ENCODE measurements at places on chromosomes 2 and 18.
A peak's percentile ranks its signal among the peaks of the same experiment; 100 is the strongest.

- no peak for DNase-seq
These were observed 47.0 kb downstream of the CHRNA1 start for GRCh38 chr2:174717273-174717672.

GRCh38 chr2:132597831-132598230, 72.2 kb downstream of the LYPD1 start:
- DNase-seq = no peak

DNA sequence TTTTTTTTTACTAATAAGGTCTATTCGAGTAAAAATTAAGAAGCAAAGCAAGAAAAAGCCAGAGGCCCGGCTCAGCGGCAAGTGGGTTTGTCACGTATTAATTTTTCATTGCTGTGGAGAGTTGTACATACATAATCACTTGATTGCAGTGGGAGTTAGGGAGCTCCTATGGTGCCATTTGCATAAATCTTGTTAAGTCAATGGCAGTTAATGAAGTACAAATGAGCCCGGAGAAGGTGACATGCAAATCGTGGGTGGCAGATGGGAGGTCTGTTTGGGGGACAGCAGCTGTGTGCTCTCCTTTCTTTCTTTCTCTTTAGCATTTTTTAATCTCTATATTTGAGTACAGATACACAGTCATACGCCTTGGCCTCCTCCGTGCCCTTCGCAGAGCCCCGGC, 317.0 kb downstream of the AGAP1 start:
- DNase-seq = no peak

DNA sequence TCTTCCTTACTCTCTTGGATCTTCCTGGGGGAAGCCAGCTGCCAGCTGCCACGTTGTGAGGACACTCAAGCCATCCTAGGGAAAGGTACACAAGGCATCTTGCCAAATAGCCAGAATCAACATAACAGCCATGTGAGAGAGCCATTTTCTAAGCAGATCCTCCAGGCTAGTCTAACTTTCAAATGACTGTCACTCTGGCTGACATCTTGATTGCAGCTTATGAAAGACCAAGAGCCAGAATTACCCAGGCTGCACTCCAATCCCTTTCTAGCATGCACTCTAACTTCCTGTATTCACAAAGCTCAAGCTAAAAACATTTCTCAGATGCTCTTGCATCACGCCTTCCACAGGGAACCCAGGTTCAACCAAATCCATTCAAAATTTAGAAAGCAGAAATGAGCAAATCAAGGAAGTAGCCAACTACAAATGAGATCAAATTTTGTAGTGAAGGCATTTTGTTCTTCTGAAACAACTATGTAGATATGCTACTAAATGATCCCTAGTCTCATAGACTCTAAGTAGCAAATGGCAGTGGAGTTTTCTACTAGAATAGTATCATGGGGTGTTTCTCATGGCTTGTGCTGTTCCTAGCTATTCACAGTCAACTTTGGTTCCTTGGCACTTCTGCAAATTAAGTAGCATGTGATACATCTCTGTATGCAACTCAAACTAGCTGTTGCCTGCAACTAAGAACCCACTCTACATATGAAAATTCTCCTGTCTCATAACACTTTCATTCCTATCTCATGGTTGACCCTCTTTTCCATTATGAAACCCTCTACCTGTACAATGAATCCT, 281.9 kb downstream of the ZEB2 start:
- no peak for DNase-seq

- no peak for DNase-seq
These were observed 963.0 kb downstream of the CNTNAP5 start for GRCh38 chr2:124988111-124988510.

DNA sequence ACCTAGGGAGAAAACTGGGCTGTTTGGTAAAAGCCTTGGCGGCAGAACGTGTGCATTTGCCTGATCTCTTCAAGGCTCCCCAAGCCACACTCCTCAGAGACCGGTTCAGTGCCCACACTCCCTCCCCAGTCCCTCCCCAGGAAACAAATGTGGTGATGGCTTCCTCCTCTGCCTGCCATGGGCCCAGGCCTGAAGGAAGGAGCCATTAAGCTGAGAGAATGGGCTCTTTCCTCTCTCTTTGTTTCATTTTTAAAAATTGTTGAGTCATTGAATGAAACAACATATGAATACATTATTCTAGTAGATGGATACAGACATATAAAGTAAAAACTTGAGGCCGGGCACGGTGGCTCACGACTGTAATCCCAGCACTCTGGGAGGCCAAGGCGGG, 50.6 kb upstream of the YWHAQ start:
- DNase-seq = no peak

DNA sequence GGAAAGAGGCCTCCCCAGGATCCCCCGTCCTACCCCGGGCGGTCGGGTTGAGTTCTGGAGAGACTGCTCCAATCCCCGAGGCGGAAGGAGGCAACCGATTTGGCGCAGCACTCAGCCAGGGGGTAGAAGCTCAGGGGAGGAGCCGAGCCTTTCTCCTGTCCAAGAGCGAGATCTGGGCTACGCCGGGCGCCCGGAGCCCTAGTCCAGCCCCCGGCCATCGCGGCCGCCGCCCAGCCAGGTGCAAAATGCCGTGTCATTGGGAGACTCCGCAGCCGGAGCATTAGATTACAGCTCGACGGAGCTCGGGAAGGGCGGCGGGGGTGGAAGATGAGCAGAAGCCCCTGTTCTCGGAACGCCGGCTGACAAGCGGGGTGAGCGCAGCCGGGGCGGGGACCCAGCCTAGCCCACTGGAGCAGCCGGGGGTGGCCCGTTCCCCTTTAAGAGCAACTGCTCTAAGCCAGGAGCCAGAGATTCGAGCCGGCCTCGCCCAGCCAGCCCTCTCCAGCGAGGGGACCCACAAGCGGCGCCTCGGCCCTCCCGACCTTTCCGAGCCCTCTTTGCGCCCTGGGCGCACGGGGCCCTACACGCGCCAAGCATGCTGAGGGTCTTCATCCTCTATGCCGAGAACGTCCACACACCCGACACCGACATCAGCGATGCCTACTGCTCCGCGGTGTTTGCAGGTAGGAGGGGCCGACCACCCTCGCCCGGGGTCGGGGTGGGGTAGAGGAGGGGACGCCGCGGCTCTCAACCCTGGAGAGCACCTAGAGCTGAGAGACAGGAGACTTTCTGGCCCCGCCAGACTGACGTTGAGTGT, at the start of gene DYSF:
DYSF (plus strand) TSS at position 158 of the 817 bp plus-strand sequence.
- DNase-seq = no peak

GRCh38 chr18:46250084-46250811, 146.1 kb downstream of the HAUS1 start:
- DNase-seq = peak; percentile 14

GRCh38 chr2:151264157-151264825, 2.6 kb upstream of the RBM43 start:
- DNase-seq = no peak

DNA sequence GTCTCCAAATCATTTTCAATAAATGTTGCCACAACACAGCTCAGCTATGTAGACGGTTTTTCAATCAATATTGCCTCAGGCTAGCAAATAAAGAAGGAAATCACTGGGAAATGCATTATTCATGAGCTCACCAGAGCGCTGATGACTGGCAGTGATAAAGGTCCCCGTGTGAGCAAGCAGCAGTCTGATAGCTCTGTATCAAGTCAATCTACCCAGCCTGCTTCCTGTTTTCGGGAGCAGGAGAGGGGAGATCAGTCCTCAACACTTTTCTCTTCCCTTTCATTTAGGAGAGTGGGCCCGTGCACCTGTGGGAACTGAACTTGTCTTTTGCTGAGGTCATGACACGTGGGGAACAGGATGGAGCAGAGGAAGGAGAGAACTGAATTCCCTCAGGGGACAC, 253.9 kb upstream of the SIX2 start:
- DNase-seq = no peak

GRCh38 chr2:164625378-164625971, 4.2 kb upstream of the GRB14 start:
- DNase-seq = no peak

- no peak for DNase-seq
These were observed 107.7 kb downstream of the BCL11A start for GRCh38 chr2:60445684-60446179.

GRCh38 chr2:237509905-237510304, 22.9 kb downstream of the MLPH start:
- DNase-seq = no peak

DNA sequence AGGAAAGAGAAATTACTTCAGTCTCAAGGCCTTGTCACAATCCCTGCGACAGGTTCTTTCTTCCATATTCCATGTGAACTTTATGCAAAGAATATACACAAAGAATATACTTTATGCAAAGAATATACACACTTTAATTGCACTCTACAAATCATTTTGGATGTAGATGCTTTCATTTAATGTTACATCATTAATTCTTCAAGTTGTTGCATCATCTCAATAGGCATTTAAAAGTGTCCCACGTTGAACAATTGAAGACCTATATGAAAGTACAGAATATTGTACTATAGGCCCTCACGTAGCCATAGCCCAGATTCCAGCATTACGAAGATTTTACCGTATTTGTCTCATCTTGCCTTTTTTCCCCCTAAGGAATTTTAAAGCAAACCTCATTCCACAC, 33.1 kb upstream of the MAL start:
- no peak for DNase-seq

GRCh38 chr18:66005831-66006588, 255.2 kb downstream of the CDH7 start:
- no peak for DNase-seq
